Eye (tissue), 1 donor: ENCODE measurements at places on chromosomes 4 and X.

DNA sequence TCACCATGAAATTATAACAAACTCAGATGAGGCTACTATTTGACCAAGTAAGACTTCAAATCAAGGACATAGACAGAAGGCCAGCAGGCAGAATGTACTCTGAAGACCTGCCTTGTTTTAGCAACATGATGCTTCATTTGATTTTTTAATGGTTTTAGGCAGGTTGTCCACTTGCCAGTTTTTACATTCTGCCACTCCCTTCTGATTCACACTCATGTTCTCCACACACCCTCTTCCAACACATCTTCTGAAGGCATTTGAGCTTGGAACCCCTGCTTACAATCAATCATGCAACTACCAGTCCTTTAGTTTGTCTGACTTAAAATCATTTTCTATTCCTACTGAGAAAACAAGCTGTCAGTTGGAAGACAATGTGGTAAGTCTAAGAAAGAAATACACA is 114.9 kb upstream of the SMIM31 start:
- no peak for DNase-seq

DNA sequence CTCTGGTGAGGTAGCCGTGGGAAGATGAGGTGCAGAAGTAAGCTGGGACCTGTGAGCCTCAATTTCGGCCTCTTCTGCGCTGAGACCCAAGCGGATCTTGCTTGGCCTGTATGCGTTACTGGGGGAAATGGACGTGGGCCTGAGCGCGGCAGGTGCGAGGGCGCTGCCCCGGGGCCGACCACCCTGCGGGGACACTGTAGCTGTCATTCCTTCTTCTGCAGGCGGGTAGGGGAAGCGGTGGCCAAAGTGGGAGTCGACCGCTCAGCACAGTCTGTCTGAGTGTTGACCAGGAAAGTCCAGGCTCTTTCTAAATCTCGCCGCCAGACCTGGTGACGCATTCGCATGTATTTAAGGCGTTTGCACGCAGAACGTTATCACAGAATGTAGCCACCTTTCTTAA is 3.3 kb upstream of the LRAT start:
- DNase-seq = no peak

- no peak for DNase-seq
Observed at GRCh38 chr4:80007745-80008149, 65.3 kb downstream of the ANTXR2 start.

GRCh38 chrX:3263681-3264126 is 82.7 kb downstream of the MXRA5 start:
- no peak for DNase-seq

DNA sequence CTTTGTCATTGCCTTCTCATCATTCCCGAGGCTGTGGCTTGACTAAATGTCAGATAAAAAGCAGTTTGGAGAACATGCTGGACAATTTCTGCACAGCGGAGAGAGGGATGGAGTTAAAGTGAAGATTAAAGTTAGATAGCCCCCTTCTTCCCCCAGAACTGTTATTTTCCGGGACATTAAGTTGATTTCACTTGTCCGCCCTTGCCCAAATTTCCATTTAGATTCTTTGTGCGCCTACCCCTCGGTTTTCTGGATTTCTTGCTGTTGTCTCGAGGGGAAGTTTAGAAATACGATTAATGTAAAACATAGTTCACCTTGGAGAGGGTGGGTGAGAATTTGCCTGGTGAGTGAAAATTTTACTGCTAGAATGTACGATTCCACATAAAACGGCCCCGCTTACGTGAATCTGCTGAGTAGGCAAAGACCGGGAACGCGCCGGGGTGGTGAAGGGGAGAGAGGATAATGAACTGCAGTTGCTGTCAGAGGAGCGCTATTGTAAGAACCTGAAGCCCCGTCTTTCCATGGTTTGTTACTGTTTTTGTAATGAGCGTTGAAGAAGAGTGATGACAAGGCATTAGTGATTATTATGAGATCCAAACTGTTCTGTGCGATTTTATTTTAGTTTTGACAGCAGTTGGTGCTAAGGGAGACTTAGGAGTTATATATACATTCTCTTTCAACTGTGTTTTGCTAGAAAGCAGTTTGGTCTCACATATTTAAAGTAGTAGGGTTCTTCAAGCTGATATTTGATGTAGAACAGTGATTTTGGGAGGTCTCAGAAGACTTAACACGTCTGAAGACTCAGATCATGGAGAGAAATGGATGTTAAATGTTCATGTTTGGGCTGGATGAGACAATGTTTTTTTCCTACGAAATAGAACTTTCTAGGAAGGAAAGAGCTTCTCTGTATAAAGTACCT is 73.0 kb downstream of the AFF1 start:
- peak; percentile 92 for DNase-seq

- DNase-seq = no peak
Observed at GRCh38 chr4:188403272-188403671, 264.0 kb downstream of the TRIML1 start.

GRCh38 chr4:128793859-128794672 is 15.4 kb upstream of the JADE1 start:
- no peak for DNase-seq

DNA sequence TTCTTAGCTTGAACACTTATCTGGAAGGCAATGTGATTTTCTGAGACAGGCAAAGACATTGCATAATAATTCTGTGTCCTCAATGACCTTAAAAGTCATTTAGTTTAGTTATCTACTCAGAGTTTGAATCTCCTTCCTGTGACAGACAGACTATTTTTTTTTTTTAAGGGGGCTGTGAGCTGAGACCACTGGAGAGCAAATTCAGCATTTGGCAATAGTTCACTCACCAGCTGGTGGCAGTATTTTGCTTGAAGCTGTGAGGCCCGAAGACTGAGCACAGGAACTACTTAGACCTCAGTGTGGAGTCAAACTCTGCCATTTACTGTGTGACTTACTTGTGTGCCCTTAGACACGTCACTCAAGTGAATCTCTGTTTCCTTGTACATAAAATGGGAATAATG is 22.9 kb upstream of the CPE start:
- peak; percentile 79 for DNase-seq

- peak; percentile 24 for DNase-seq
Observed at GRCh38 chrX:46649421-46650260, 76.1 kb downstream of the CHST7 start.

GRCh38 chr4:184283659-184284335 is 66.1 kb upstream of the ENPP6 start:
- DNase-seq = no peak

GRCh38 chr4:150325872-150326271 is 247.6 kb downstream of the DCLK2 start:
- DNase-seq = no peak

DNA sequence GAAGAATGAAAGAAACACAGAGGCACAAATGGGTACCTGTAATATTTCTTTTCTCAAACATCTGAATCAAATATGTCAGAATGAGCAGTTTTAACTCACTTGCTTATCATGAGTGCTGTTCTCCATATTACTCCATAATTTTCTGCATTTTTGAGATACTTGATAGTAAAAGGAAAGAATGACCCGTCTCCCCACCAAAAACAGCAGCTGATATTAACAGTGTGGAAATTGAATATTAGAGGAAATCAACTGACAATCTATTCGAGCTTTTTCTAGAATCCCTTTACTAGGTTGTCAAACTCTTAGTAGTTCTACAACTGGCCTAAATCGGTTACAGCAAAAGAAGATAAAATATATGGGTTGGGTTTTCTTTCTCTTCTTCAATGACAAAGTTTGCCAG is 49.9 kb upstream of the HELT start:
- no peak for DNase-seq

DNA sequence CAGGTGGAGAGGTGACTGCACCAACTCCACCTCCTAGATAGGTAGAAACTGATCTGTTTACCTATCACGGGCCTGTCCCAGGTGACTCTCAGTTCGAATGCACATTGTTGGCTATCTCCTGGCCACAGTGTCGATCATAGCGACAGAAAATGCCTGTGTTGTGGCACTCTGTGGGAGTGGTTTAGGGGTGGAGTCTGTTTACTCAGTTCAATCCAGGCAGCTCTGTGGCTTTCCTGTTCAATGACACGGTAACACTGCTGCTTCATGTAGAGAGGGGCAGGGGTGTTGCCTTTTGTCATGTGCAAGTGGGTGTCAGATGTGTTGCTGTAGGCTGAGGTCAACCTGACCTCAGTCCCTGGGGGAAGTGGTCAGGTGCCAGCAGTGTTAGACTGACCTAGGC is 1602.4 kb downstream of the TECRL start:
- no peak for DNase-seq

DNA sequence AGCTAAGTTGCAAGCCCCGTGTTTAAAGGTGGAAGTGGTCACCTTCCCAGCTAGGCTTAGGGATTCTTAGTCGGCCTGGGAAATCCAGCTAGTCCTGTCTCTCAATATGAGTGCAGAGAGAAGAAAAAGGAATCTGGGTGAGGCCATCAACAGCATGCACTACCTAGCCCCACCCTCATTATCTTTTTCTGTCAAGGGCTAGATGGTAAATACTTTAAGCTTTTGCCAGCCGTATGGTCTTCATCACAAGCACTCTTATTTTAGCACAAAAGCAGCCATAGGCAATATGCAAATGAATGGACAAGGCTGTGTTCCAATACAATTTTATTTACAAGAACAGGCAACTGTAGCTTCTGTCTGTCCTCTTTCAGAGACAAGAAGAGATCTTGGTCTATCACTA is 282.9 kb downstream of the ZNF674 start:
- no peak for DNase-seq

GRCh38 chr4:7902101-7902553 is 37.5 kb downstream of the AFAP1 start:
- peak; percentile 81 for DNase-seq

DNA sequence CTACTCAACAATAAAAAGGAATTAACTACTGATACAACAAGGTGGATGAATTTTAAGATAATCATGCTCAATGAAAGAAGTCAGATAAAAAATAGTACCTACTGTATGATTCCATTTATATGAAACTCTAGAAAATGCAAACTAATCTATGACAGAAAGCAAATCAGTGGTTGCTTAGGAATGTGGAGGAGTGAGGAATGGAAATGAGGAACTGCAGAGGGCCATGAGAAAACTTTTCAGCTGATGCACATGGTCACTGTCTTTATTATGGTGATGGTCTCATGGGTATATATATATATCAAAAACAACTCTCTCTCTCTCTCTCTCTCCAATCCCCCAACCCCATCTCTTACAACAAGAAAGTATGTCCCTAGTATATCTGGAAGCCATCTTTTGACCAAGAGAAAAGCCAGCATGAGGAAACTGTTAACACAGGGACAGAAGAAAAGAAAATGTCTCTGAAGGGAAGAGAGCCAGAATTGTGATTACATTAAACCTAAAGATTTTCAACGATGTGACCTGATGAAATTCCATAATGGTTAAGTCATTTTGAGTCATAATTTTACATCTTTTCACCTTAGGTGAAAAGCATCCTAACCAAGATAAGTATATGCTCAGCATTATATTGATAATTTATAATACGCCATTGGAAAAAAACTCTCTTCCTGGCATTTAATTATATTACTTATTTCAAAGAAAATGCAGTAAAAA is 8.5 kb upstream of the NFKB1 start:
- no peak for DNase-seq

DNA sequence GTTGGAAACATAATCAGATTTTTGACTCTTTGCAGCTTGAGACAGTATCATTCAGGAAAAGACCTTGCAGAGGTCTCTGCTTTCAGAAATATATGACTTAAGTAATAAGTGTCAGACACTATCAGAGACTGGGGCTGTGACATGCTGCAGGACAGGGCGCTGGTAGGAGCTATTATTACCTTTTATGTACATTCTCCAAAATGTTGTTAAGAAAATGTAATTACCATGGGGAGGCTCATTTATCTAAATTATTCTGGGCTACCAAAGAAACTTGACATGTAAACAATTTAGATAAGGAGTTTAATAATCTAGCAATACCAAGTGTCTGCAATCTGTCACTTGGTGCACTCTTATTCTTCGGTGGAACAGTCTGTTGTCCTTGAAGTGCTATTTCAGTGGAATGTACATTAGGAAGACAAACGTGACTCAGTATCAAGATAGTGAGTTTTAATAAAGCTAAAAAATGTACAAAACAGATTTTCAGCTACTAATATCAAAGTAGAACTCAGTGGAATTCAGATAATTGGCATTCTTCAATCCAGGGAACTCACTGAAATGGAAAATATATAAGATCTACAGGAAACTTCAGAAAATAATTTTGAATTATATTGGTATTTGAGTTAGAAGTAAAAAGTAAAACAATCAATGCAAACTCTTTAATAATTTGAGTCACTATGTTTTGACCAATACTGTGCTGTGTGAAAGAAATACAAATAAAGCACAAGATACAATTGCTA is 214.5 kb downstream of the KCNIP4 start:
- no peak for DNase-seq

- no peak for DNase-seq
Observed at GRCh38 chr4:7365462-7366179, 69.1 kb downstream of the PSAPL1 start.

- no peak for DNase-seq
Observed at GRCh38 chr4:115159141-115159540, 45.7 kb upstream of the NDST4 start.

DNA sequence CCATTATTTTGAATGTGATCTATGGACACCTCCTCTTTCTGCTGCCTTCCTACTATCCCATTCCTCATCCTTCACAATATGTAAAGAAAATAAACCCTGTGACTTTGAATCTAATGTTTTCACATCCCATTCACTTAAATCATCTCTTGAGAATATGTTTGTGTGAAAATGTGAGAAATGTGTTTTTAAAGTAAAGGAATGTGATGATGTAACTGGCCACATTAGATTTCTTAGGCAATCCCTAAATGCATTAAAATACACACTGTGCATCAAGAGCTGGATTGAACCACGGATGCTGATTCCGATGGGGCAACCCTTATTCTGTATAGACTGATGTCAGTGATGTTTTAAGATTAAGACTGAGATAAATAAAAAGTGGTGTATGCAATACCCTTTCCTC is 558.9 kb upstream of the TENM3 start:
- DNase-seq = no peak

DNA sequence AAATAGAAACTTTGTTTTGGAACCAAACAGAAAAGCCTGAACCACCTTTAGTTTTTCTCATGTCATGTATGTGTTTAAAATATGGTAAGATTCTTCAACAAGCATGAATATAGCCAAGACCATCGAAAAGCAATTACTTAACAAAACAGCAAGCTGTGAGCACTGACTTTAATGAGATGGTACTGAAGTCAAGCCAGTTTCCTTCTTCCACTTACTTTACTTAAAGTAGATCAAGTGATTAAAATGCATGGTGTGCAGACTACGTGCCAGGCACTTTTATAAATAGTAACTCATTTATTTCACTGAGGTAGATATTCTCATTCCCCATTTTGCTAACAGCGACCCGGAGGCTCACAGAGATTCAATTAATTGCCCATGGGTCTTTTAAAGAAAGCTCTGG is 46.2 kb upstream of the FGFBP2 start:
- no peak for DNase-seq

GRCh38 chr4:85531560-85532341 is 56.8 kb downstream of the ARHGAP24 start:
- peak; percentile 6 for DNase-seq

DNA sequence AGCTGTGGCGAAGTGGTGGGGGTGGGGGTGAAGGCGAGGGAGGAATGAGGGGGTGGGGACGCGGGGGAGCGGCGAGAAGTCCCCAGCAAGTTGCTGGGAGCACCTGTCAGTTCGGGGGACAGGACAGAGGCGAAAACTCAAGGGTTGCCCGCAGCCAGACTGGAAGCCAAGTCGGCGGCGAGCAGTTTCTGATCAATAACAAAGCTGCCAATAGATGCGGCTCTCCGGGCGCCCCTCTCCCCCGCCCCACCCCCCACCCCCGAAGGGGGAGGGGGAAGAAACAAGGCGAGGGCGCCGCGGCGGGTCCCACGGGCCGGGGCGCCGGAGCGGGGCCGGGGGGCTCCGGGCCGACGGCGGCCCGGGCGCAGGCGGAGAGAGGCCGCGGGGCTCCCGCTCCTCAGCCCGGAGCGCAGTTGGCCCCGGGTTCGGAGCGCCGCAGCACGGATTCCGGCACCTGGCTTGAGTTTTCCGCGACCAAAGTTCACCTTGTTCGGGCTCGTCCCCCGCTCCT is 379 bp downstream of the PDGFC start:
- DNase-seq = no peak
